ENCODE measurements at places on chromosomes 12 and 14.

- DNase-seq: no peak
Observed at GRCh38 chr12:113347-113746, 46.8 kb downstream of the IQSEC3 start.

DNA sequence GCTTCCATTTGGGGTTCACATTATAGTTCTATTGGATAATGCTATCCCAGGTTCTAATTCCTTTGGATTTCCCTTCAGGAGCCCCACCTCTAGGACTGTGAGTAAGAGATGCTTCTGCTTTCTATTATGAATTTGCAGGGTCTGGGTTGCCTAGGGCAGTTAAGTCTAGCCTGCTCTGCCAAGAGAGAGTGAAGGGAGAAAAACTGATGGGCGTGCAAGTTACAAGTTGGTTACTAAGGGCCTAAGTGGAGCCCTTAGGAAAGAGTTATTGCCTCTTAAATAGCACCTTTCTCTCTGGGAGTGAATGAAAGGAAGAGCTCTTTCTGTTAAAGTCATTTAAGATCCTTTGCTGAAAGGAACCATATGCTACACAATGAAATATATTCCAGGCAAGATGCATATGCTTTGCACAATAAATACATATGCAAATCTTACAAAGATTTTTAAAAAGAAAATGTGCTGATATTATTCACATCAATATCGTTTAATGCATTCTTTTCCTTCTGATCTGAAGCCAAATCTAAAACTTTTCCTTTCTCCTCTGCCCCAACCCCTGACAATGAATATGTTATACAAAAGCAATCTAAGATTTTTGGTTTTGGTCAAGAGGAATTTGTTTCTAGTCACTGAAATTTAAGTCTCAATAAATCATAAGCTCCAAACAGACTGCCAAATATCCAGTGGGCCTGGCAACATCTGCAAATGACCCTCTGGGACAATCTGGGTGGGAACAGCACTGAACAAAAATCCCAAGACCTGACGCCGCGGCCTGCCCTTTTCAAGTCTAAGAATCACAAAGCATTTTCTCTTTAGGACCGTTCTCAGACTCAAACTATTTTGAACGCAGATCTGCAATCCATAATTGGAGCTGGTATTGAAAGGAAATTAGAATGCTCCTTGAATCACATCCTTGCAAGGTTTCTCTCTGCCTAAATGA lies 586.7 kb downstream of the ETNK1 start:
- DNase-seq: no peak

- no peak for DNase-seq
Observed at GRCh38 chr12:2960390-2960956, 1.3 kb downstream of the TEAD4 start.

- DNase-seq: peak; percentile 80
Observed at GRCh38 chr12:53063708-53064612, 14.1 kb downstream of the TNS2 start.

- DNase-seq: no peak
Observed at GRCh38 chr14:69475194-69475818, 9.2 kb upstream of the PLEKHD1 start.

- peak; percentile 78 for DNase-seq
Observed at GRCh38 chr14:103109535-103110441, 13.5 kb upstream of the TNFAIP2 start.

DNA sequence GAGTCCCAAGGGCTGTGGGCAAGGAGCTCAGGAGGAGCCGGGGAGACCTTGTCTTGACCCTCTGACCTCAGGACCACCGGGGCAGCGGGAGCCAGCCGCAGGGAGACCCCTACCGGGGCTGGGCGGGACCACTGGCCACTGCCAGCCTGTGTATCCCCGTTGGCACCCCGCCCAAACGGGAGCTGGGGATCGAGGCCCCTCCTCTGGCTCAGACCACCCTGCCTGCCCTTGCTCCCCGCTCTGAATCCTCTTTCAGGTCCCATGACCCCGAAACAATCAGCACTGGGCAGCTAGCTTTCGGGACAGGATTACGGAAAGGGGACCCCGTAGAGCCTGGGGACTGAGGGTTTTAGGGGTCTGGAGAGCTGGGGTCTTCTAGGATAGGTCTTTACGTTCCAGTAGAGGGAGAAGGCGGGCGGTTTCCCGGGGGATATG lies 1.3 kb downstream of the GLI1 start:
- no peak for DNase-seq

DNA sequence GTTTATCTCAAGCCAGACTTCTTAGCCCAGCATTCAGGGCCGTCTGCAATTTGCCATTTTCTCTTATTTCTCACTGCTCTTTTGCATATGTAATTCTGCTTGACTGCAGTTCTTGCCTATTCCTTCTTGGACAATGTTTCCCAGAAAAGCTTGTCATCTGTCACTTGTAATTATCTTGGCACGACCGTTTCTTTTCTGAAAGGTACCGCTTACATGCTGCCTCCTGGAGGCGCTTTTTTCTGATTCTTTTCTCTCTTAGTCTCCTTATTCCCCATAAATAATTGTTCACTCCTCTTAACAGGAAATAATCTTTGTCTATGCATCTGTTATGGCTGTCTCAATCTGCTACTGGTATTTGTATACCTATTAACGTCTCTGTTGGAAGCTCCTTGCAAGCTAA lies 1.2 kb upstream of the ALDH1L2 start:
- no peak for DNase-seq

DNA sequence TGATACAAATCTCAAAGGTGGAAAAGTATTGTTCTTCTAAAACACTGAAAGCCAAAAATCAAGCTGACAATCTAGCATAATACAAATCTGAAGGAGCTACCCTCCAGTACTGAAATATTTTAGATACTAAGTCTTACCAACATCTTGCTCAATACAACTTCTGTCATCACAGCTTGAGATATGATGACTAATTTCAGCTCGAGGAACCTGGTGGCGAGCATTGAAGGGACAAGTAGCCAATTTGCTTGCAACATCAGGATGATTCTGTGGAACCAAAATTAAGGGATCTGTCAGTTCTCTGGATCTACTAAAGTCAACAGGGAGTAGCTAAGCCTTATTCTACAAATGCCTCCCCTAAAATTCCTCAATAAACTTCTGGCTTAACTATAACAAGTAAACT lies 10.4 kb downstream of the GTSF1 start:
- peak; percentile 65 for DNase-seq

Measured in psoas muscle (tissue), 8 donors.